ENCODE measurements at places on chromosomes 5 and 9.

GRCh38 chr5:56126487-56127179 lies 106.5 kb downstream of the ANKRD55 start:
- peak; percentile 49 for DNase-seq

DNA sequence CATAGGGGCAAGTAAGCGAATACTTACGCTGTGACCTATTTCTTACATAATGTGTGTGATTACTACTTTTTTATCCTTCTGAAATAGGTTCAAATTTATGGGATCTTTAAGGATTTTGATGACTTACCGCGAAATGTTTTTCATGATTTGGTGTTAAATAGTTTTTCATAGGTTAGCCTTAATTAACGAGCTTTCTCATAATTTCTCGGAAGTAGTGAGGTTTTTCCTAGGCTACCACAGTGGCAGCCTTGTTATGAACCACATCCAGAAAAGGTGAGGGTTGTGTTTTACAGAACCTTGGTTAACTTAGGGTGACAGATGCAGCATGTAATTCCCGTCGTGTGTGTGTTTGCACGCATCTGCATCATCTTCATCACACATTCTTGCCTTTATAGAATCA lies 1.3 kb downstream of the SH3GL2 start:
- DNase-seq = no peak

DNA sequence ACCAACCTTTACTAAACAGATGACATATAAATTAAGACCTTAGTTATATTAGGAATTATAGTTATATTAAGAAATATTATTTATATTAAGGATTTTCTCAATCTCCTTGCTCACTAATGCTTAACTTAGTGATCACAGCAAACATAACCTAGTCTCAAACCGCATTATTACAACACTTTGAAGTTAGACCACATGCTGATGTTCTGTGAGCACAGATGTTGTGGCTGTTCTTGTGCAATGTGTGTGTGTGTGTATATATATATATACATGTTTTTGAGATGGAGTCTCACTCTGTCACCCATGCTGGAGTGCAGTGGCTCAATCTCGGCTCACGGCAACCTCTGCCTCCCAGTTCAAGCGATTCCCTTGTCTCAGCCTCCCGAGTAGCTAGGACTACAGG lies 20.5 kb downstream of the ELP1 start:
- DNase-seq = peak; percentile 18

- DNase-seq = peak; percentile 24
These were observed 772 bp downstream of the DCAF10 start for GRCh38 chr9:37801287-37801850.

DNA sequence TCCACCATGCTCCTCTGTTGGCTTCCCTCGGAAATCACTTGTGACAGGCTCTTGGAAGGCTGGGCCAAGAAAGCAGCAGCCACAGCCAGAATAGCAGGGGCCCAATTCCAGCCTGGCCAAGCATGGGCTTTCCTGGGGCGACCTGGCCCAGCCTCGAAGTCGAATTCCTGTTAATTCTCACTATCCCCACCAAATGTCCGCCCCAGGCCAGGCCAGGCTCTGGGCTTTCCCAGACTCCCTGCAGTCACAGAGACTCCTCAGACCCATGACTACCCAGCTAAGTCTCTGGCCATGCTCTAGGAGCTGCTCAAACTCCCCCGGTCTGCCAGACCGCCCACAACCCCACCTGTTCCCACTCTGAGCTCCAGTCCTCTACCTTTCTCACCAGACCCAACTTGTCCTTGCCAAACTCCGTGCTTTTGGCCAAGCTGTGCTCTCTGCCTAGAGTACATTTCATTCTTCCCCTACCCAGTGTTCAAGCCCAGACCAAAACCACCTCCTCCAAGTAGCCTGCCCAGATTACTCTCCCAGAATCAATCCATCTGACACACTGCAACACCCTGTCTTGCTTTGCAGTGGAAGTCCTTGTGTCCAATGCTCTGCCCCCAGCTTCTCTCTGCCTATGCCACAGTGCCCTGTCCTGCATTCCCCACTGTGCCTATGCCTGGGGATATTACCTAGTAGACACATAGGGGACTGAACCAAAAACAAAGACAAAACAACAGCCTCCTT lies 26.2 kb downstream of the SHB start:
- no peak for DNase-seq

GRCh38 chr9:110109333-110110092 lies 98.4 kb downstream of the C9orf152 start:
- peak; percentile 65 for DNase-seq

GRCh38 chr9:26669701-26670670 lies 222.6 kb downstream of the CAAP1 start:
- DNase-seq = peak; percentile 6
